ENCODE measurements at places on chromosomes 4 and X.

GRCh38 chr4:16031546-16032395, 52.1 kb downstream of the PROM1 start:
- DNase-seq = no peak

DNA sequence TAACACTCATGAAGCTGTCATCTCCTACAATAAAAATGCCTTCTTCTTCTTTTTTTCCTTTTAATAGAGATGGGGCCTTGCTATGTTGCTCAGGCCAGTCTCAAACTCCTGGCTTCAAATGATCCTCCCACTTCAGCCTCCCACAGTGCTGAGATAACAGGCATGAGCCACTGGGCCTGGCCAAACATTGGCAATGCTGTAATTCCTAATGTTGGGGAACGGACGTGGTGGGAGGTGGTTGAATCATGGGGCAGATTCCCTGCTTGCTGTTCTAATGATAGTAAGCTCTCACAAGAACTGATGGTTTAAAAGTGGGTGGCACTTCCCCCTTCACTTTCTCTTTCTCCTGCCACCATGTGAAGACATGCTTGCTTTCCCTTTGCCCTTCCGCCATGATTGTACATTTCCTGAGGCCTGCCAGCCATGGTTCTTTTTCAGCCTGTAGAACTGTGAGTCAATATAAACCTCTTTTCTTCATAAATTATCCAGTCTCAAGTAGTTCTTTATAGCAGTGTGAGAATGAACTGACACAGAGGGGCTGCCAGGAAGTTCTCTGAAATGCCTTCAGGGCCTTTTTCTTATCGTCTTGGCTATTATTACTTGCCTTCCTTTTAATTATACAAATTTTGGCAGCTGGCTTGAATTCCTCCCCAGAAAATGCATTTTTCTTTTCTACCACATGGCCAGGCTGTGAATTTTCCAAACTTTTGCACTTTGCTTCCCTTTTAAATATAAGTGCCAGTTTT, 93.0 kb downstream of the CENPC start:
- no peak for DNase-seq

DNA sequence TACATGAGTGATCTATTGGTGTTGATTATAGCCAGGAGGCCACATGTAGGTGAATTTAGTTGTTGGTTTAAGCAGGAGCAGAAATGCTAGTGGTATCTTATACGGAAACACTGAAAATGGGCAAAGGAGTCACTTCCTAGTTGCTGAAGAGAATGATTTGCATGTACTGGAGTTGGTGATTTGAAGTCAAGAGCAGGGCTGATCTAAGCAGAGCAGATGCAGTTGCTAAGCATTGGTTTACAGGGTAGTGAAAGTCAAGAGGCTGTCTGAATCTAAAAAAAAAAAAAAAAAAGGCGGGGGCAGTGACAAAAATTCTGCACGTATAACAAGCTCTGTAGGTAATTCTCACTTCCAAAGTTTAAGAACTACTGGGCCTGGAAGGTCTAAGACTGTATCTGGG, 90.4 kb upstream of the HPRT1 start:
- DNase-seq = no peak

- DNase-seq = no peak
Observed at GRCh38 chr4:3760841-3761240, 5.3 kb upstream of the ADRA2C start.

- no peak for DNase-seq
Observed at GRCh38 chr4:4613126-4613465, 71.2 kb upstream of the STX18 start.

DNA sequence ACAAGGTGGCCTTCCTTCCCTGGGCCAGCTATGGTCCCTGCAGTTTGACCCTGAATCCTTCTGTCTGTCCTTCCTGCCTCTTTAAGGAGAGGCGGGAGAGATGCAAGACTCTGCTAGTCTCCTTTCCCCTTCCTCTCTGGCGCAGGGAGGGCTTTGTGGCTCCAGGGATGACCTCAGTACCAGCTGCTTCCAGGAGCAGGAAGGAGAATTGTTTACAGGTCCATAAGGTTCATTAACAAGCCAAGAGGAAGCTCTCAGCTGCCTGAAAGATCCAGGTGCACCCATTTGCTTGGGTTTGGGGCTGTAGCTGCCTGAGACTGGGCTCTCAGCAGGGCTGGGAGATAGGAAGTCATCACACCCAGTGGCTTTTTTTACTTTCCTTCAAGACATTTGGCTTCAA, 4.0 kb upstream of the FATE1 start:
- no peak for DNase-seq

- no peak for DNase-seq
Observed at GRCh38 chrX:120358737-120359456, 3.0 kb upstream of the ATP1B4 start.

- DNase-seq = no peak
Observed at GRCh38 chr4:153603258-153603657, 80.8 kb upstream of the TLR2 start.

- DNase-seq = no peak
Observed at GRCh38 chrX:83419030-83419792, 88.9 kb upstream of the POU3F4 start.

- DNase-seq = no peak
Observed at GRCh38 chr4:153161226-153161963, 42.8 kb upstream of the TRIM2 start.

- DNase-seq = no peak
Observed at GRCh38 chr4:174334628-174335027, 50.9 kb downstream of the CEP44 start.

DNA sequence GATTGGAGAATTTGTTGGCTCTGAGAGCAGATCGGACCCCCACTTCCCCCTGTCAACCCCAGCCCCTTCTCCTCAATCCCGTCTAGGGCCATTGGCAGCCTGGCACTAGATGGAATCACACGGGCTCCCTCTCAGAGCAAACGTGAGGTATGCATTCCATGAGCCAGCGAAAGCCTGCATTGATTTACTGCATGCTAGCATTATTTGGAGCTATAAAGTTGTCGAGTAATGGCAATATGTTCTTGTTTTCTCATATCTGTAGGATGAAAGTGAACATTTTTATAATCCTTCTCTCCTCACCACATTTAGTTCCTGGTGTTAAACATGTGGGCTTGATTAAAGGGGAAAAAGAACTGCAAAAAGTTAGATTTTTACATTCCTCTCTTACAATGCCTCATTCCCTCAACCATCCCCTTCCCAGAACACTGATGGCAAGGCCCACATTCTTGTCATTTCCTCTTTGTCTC, 159.2 kb downstream of the SPRY1 start:
- no peak for DNase-seq

DNA sequence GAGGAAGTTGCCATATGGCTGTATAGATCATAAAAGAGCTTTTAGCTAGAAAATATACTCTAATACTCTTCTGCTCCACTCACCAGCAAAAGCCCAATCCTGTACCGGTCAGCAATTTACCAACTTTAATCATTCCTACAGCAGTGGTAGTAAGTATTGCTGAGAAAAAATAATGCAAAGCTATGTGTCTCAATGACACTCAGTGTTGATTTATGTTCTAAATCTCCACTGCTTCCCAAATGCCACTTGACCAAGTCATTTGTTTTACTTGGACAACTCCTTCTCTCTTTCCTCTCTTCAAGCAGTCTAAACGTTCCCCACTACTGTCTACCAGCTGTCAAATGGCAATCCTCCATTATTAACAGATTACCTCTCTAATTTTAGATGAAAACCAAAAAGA, 201.8 kb upstream of the GK2 start:
- no peak for DNase-seq

- no peak for DNase-seq
Observed at GRCh38 chr4:185576314-185576961, 41.1 kb upstream of the PDLIM3 start.

- DNase-seq = no peak
Observed at GRCh38 chr4:20203508-20203907, 48.2 kb upstream of the SLIT2 start.

DNA sequence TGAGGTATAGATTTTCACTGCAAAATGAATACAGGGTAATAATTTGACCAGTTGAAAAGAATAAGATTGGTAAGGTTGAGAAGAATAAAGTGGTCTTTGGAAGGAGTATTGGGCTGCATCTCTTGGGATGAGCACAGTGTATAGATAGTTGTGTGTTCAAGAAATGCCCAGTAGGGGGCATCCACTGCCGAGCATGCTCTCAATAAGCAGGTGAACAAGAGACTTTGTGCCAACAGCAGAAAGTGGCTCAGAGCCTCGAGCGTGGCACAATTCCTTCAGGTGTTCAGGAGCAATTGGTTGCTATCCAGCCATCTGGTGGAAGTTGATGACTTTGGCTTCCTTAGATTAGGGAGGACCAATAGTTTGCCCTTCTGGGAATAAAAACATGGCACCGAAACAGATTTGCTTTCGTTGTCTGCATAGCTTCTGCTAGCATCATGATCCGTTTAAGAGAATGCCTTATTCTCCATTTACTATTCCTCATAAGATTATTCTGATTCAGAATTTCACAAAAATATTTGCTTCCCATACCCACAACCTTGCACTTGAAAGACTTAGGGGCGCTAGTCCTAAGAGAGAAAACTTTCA, 258.1 kb upstream of the NEIL3 start:
- DNase-seq = no peak

GRCh38 chrX:123084797-123085196, 99.3 kb upstream of the GRIA3 start:
- DNase-seq = no peak

DNA sequence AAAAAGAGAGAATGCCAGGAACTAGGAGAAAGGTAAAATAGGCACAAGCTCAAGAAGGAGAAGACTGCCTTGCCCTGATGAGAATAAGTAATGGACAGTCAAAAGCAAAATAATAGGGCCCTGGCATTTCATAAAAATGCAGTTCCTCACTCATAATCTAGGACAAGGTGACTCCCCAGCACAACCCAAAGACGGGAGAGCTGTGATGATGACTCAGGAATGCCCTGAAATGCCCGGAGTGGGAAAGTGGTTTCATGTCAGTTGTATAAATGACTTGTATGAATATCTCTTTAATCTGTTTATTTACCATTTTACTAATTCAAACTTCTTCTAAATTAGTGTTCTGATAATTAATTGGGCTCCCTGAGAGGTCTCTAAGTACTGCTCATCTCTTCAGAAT, 28.8 kb upstream of the SETD7 start:
- DNase-seq = no peak

- DNase-seq = no peak
Observed at GRCh38 chr4:176957353-176958118, 164.8 kb upstream of the VEGFC start.

GRCh38 chrX:37646254-37646653, 39.3 kb upstream of the XK start:
- no peak for DNase-seq

DNA sequence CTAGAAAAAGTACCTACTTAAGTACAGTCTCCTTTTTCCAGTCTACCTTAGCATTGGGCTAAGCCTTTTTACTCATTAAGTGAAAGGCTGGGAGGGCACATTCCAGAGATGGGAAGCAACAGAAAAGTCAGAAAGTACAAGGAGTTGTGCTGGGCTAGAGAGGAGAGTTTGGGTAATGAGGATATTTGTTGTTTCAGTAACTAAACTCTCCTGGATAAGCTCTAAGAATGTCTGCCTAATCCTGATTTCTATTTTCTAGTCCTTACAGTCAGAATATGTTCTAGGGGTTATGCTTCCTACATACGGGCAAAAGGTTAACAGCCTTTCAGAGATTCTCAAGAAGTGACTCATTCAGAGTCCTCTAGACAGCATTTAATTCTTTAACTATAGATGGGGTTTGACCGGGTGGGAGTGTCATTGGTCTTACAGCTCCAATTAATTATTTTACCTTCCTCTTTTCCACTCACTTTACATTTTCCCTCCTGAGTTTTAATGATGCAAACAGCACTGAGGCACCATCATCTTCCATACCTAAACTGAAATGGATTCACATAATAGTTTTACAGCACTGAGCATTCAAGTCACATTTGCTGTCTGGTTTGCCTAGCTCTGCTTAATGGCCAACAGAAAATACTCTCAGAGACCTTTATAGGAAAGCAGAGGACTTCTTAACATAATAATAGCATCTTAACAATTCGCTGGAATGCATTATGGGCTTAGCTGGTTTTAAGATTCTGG, 42.9 kb downstream of the USP26 start:
- no peak for DNase-seq

DNA sequence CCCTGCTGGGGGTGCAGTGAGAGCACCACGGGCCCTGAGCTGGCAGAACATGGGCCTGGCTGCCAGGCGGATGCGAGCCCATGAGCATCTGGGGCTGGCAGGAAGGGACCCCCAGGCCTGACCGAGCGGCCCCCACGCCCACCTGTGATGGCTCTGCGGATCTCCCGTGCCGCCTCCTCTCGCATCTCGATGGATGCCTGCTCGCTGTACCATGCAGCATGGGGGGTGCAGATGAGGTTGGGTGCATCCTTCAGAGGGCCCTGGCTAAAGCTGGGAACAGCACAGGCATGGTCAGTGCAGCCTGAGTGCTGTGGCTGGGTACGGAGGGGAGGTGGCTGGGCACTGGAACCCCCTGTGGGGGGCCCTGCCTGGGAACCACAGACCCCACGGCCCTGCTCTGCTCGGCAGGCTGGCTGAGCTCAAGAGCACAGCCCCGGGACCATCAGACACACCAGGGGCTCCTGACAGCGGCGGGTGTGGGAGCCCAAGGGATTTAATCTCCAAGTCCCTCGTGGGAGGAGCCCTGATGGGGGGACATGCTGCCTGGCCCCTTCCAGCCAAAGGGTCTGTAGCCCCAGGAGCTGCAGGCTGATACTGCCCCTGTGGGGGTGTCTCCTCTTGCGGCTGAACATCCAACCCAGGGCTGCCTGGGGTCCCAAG, 35.5 kb downstream of the CTBP1 start:
- DNase-seq = no peak

DNA sequence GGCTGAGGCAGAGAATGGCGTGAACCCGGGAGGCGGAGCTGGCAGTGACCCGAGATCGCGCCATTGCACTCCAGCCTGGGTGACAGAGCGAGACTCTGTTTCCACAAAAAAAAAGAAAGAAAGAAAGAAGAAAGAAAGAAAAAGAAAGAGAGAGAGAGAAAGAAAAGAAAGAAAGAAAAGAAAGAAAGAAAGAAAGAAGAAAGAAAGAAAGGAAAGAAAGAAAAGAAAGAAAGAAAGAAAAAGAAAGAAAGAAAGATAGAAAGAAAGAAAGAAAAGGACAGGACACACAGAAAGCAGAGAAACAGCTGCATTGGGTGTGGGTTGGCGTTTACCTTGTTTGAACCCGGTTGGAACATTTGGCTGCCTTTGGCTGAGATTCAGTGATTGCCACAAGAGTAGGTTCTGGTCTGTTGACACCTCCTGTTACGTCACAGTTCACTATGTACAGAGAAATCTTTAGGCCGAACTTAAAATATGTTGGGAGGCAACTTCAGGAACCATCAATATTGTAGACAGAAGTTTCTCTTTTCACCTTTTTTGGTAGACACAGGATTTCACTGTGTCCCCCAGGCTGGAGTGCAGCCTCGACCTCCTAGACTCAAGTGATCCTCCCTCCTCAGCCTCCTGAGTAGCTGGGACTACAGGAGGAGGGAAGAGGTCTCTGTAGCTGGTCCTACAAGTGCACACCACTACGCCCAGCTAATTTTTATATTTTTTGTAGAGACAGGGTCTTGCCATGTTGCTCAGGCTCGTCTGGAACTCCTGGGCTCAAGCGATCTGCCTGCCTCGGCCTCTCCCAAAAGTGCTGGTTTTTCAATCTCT, 16.3 kb upstream of the PLCXD1 start:
- no peak for DNase-seq

Measured in effector CD8-positive, alpha-beta T cell (primary cell).